Astrocyte (in vitro differentiated cells and primary cell): ENCODE measurements at places on chromosomes 2 and 18. TPM values are rescaled to one million over a fixed set of nuclear protein-coding genes. Genes with fewer than 3 reads are reported as not detected.

GRCh38 chr2:32522770-32523169, 105.1 kb upstream of the TTC27 start:
- H3K27ac ChIP-seq = no peak overlapping the region
- no peak overlapping the region for H3K4me3 ChIP-seq
- peaks cover 29% of the 10 kb centered on the region for H3K36me3 ChIP-seq
- DNase-seq = peak; percentile 18
- no peaks in the 10 kb centered on the region for H3K4me1 ChIP-seq

ANKRD29 gene
- total RNA-seq = 0.70 and 0.75 TPM in 2 replicates

DNA sequence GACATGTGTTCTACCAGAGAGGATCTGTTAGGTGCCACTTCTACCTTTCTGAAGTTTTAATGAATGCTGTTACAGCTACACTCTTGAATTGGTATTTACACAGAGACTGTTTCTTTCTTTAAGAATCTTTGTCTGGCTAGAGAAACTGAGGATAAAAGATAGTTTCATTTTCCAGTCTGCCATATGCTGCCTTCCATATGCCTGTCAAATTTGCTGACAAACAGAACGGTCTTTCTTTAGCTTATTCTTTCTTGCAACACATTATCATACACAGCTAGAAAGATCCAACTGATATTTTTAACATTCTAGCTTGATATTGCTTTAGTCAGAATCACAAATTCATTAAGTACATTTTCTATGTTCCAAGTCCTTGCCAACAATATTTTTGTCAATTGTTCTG, 409.8 kb upstream of the CELF4 start:
- DNase-seq = no peak
- no peaks in the 10 kb centered on the region for H3K27me3 ChIP-seq
- H3K36me3 ChIP-seq = no peaks in the 10 kb centered on the region
- H3K4me1 ChIP-seq = no peaks in the 10 kb centered on the region

SLC9A2 gene
- 0.32 TPM in 1 of 2 replicates, not detected in the other for total RNA-seq

DNA sequence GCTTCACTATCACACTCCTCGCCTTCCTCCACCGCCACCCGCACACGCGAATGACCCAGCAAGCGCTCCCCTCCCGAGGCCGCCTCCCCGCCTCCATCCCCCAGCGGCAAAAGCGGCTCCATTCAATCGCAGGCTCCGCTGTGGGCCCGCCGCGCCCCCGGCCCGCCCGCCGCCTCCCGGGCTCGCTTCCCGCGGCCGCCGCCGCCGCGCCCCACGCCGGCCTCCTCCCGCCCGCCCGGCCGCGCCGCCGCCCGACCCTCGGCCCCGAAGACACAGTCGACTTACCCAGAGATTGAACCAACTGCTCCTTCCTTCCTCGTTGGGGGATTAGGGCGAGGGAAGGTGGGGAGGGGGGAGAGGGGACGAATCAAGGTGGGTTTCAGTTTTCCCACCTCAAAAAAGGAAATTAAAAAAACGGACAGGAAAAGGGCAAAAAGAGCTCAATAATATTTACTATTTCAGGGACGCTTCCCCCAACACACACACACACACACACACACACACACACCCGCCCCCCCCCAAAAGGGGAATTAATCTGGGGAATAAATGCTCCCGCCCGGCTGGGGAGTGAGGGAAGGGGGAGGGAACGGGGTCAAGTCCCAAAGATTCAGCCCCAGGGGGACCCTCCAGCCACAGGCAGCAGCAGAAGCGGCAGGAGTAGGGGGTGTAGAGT, 743 bp downstream of the XPO1 start:
- peak overlapping the region; percentile 90 for H3K27ac ChIP-seq
- peak overlapping the region; percentile 89 for H3K4me3 ChIP-seq
- H3K36me3 ChIP-seq = no peaks in the 10 kb centered on the region
- peaks cover 13% of the 10 kb centered on the region for H3K4me1 ChIP-seq
- no peak for DNase-seq
